Bronchus fibroblast of lung (primary cell): ENCODE measurements at places on chromosomes 13 and 19. TPM values are rescaled to one million over a fixed set of nuclear protein-coding genes. Genes with fewer than 3 reads are reported as not detected.

KCNN4 gene
- total RNA-seq = 0.17 and 0.74 TPM in 2 replicates

ZNF285 gene
- 1.5 and 1.8 TPM in 2 replicates for total RNA-seq

PGLYRP1 gene
- total RNA-seq = not detected in 2 replicates

CHST8 gene
- total RNA-seq = under 0.01 TPM in 1 of 2 replicates, not detected in the other

MTIF3 gene
- 36.7 and 49.3 TPM in 2 replicates for total RNA-seq

ARHGAP45 gene
- total RNA-seq = 0.59 and 2.9 TPM in 2 replicates

PSG5 gene
- total RNA-seq = 0.17 and 0.30 TPM in 2 replicates

THSD1 gene
- total RNA-seq = 3.3 and 3.7 TPM in 2 replicates

MYH14 gene
- total RNA-seq = not detected in 2 replicates

ZNF20 gene
- 2.5 and 3.4 TPM in 2 replicates for total RNA-seq

CKAP2 gene
- total RNA-seq = 45.0 and 54.6 TPM in 2 replicates

SIAH3 gene
- total RNA-seq = under 0.01 TPM in 1 of 2 replicates, not detected in the other

ZNF726 gene
- total RNA-seq = 4.4 and 6.2 TPM in 2 replicates

CEBPA gene
- total RNA-seq = under 0.01 TPM in 1 of 2 replicates, not detected in the other

KRTDAP gene
- total RNA-seq = not detected in 2 replicates

TTC9B gene
- total RNA-seq = not detected in 2 replicates
